SK-N-SH (cell line): ENCODE measurements at places on chromosomes 5 and 9.

- DNase-seq: no peak
Observed at GRCh38 chr5:109620651-109621050, 69.1 kb upstream of the MAN2A1 start.

GRCh38 chr5:149418910-149419531, 39.9 kb upstream of the IL17B start:
- no peak for DNase-seq

GRCh38 chr9:121860744-121861143, 209.3 kb downstream of the DAB2IP start:
- no peak for DNase-seq

DNA sequence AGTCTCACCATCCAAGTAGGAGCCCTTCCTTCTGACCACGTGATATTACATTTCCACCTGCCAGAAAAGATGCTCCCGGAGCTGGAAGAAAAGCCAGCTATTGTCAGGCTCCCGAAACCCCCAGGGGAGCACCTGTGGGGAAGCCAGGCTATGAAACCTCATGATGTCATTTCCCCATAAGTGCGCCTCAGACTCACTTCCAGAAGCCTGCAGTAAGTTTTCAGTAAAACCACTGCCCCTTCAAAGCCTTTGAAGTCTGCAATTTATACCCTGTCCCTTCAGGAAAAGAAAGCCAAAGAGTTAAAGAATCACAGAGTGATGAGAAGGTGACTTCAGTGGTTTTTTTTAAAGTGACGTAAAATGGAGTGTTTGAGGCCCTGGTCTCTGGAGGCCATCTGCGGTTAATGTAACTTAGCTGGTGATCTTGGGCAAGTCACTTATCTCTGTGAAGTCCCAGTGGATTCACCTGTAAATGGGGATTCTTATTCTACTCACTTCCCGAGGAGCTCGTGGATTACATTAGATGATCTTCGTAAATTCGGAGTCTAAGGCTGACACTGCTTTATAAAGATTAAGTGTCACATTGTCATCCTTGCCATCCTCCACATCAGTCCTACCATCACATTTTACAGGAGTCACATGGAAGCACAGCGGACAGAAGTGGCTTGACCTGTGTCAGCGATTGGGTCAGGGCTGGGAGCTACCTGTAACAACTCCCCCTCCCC, 2.6 kb upstream of the SEMA6A start:
- DNase-seq: no peak

DNA sequence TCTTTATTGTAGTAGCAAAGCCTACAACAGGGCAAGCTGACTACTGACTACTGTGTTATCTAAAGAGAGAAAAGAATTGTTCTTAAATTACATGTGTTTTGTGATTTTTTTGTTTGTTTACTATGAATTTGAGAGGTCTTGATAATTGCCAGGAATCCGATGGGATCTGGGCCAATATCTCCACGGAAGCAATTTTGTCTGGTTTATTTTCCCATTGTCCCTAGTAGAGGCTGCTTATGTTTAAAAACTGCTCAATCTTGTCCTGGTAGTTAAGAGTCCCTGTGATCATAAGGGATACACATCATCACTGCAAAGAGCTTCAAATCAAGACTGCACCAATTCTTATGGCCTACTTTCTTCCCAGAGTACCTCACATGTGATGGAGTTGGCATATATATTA, 94.4 kb downstream of the GLDC start:
- no peak for DNase-seq

DNA sequence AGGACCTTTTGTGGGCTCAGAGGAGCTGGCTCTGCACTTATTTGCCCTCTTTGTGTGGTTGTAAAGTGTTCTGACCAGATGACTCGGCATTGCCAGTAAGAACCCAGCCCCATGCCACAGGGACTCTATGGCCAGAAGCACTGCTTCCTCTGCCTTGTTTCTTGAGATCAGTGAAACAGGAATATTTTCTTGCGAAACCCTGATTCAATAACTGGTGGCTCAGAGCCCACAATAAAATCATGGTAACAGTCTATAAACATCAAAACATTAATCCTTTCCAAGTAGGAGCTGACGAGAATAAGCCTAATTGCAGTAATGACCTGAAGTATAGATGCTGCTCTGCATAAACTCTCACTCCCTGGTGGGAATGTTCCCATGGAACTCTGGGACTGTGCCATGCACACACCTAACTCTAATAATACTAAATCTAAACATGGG, 344.3 kb downstream of the ZNF608 start:
- no peak for DNase-seq

GRCh38 chr9:128940271-128940921, 7.0 kb downstream of the DOLK start:
- peak; percentile 66 for DNase-seq

GRCh38 chr5:84213861-84214260, 170.8 kb downstream of the EDIL3 start:
- no peak for DNase-seq

- DNase-seq: no peak
Observed at GRCh38 chr9:99026271-99026955, 78.5 kb upstream of the TGFBR1 start.

GRCh38 chr5:64827703-64828102, 59.0 kb downstream of the CWC27 start:
- no peak for DNase-seq

DNA sequence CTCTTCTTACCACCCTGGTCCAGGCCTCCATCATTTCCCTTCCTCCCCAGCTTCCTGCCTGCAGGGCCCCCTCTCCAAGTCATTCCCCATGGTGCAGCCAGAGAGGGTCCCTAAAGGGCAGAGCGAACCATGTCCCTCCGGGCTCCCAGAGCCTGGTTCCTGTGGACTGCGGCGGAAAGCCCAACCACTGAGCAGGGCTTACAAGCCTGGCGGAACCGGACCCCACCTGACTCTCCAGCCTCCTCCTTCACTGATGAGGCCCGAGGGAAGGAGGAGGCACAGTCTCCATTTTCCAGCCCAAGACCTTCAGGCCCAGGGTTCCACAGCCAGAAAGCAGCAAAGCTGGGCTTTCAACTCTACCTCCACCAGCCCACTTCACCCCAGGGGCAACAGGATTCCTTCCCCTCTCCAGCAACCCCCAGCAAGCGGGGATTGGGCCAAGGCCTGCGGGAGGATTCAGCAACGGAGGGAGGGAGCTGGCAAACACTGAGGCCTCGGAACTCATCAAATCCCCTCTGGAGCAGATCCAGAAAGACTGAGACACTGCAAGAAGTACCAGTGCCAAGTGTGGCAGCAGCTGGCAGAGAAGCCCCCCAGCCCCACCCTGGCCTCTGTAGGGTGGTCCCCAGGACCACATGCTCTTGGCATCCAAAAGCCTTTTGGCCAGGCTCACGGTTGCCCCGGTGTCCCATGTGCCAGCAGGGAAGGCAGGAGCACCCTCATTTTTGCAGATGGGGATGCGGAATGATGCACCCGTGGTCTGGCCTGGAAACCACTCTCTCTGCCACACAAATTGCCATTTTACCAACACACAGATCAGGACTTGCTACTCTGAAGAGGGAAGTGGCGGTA, 3.1 kb downstream of the FAM163B start:
- no peak for DNase-seq

- DNase-seq: no peak
Observed at GRCh38 chr9:36937346-36937745, 96.7 kb downstream of the PAX5 start.

DNA sequence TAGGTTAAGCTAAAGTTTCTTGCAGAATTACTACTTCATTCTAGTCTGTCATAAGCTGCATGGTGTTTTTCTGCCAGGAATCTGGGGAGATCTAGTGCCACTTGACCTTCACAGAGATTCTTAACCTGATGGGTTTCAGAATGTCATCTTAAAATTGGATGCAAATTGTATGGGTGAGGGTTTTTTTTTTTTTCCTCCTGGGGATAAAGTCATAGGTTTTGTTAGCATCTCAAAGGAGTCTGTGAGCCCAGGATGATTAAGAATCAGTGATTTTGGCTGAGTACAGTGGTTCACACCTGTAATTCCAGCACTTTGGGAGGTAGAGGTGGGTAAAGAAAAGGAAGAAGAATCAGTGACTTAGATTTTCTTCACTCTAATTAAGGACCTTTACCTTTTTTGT, 51.2 kb downstream of the NIM1K start:
- no peak for DNase-seq

DNA sequence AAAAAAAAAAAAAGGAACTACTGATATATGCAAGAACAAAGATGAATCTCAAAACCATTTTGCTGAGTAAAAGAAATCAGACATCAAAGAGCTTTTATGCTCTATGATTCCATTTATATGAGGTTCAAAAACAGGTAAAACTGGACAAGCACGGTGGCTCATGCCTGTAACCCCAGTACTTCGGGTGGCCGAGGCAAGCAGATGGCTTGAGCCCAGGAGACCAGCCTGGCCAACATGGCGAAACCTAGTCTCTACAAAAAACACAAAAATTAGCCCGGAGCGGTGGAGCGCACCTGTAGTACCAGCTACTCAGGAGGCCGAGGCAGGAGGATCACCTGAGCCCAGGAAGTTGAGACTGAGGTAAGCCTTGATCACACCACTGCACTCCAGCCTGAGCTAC, 7.8 kb downstream of the PTBP3 start:
- DNase-seq: no peak

- no peak for DNase-seq
Observed at GRCh38 chr9:70557661-70558369, 143.4 kb upstream of the KLF9 start.

GRCh38 chr9:77561331-77562018, 86.6 kb downstream of the GNA14 start:
- no peak for DNase-seq

DNA sequence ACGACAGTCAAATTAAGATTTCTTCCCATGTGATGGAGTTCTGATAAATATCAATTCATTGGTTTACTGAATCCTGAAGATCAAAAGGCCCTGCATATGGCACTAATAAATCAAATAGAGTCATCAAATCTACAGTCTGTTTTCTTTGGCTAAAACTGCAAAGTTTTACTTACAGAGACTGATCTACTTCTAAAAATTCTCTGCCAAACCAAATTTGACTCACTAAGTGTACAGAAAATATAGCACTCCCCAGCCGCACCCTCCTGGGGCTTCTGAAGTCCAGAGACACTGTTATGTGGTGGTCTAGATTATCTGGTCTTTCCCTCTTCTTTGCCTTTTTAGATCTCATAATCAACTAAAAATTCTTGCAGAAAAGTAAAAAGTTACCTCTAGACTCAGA, 237.7 kb downstream of the MLLT3 start:
- no peak for DNase-seq

- DNase-seq: peak; percentile 2
Observed at GRCh38 chr9:31119890-31120454, 1264.5 kb upstream of the ACO1 start.

DNA sequence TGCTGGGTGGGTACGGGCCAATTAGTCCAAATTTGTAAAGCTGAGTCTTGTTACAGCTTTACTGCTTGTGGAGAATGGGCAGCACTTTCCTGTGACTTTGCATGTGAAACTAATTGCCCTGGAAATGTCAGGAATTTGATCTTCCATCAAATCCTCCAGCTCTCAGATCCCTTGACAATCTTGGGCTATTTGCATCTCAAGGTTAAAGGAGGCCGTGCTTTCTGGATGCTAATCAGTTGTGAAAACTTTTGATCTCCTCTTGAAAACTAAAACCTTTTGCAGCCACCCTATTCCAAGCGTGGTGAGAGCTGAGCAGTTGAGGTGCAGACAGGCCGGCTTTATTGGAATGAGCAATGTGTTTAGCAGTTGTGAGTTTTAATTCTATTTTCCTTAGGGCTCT, 68.0 kb upstream of the CLINT1 start:
- no peak for DNase-seq

DNA sequence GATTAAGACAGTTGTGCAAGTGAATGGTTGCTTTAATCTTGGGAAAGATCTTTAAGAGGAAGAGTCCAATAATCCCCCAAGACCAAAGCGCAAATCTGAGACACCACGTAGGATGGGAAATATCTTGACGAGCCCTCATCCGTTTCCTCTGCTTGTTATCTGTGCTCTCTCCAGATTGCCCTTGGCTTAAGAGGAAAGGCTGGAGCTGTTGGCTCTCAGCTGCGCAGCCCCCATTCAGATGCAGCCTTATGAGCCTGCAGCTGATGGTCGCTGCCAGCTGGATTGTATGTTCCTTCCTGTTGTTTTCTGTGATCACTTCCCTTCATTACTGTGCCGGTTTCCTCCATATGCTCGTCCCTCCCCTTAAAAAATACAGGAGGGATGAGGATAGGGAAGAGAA, 47.7 kb downstream of the PWWP2A start:
- peak; percentile 12 for DNase-seq

- DNase-seq: no peak
Observed at GRCh38 chr5:155919725-155920124, 407.2 kb upstream of the SGCD start.

DNA sequence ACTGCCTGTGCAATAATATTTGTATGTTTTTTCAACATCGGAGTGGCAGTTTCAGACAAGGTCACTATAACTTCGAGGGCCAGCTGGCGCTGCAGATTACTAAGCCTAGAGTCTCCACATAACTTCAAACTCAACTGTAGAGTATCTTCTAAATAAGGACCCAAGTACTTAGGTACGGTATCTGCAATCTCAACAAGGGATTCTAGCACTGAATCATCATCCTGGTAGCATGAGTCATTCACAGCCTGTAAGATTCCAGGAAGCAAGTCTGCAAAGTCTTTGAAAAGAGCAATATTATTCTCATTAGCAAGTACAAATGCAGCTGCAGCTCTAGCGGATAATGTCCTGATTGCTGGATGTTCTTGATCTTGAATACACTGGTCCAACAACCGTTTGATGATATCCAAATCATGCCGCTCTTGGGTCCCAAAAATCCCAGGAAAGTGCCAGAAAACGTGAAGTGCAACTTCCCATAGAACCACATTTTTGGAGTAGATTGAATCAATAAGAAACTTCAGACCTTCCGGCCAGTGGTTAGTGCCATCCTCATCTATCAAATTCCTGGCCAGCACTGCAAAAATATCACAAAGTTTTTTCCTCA, 654 bp downstream of the RANBP6 start:
- DNase-seq: no peak

GRCh38 chr9:121171236-121171635, 30.4 kb downstream of the RAB14 start:
- no peak for DNase-seq
